Fibroblast of gingiva (primary cell): ENCODE measurements at places on chromosomes 13 and 19.

DNA sequence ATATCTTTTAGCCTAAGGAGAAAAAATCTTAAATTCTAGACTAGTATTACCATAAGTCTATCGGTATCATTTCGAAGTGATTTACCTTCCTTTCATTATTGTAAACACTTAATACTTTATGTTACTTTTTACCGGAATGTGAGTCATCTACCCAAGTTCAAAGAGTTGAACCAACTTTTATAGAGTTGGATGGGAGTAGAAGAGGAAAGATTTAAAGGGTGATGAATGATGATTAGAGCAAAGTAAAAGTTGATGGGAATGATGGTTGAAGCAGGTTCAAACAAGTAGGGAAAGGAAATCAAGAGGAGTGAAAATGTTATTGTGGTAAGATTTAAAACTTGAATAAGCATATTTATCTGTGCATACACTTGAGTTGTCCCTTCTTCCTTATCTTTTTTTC lies 11.3 kb upstream of the LPAR6 start:
- DNase-seq: no peak

GRCh38 chr13:29924482-29925350 lies 74.3 kb upstream of the UBL3 start:
- DNase-seq: peak; percentile 28

DNA sequence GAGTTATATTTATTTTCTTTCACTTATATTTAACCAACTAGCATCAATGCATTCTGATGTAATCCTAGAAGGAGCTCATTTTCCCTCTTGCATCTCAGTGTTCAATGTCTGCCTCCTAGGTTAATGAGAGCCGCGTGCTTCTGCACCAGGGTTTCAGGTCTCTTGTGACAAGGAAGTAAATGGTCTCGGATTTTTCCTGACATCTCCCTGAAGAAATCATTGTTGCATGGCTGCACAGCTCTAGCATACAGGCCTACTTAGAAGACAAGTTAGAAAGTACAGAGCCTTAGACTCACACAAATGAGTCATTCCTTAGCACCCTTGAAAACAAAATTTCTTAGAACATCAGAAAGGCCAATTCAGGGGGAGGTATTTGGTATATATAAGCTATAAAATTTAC lies 57.2 kb upstream of the KLF12 start:
- no peak for DNase-seq

GRCh38 chr13:101267656-101268055 lies 148.7 kb downstream of the NALCN start:
- DNase-seq: no peak

DNA sequence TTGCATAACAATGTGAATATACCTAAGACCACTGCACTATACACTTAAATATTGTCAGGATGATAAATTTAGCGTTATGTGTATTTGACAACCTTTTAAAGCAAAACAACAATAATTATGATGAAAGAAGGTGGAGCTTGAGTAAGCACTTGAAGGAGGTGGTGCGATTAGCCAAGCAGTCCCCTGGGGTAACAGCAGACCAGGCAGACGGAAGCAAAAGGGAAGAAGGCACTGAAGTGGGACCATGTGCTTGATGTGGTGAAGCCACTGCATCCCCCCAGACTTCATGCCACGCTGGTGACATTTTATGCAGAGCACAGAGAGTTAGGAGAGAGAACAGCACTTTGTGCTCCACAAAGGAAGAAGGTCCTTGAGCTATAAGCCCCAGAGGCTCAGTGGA lies 58.3 kb upstream of the ZNF507 start:
- no peak for DNase-seq

GRCh38 chr13:25684491-25684890 lies 312.7 kb downstream of the ATP8A2 start:
- DNase-seq: no peak

DNA sequence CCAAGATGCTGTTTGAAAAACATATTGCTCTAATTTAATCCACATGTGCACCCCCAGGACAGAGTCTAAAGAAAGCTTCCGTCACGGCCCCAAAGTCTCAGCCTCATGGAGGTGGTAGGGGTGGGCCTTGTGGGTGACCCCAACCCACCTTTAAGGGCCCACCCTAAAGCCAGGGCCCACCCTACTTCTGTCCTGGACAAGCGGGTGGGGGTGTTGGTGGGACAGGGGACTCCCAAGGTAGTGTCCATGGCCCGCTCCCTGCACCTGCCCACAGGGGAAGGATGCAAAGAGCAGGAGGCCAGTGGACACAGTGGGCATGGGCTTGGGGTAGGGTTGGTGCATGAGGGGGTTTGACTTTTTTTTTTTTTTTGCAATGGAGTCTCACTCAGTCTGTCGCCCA lies 66.8 kb downstream of the KCTD15 start:
- no peak for DNase-seq

DNA sequence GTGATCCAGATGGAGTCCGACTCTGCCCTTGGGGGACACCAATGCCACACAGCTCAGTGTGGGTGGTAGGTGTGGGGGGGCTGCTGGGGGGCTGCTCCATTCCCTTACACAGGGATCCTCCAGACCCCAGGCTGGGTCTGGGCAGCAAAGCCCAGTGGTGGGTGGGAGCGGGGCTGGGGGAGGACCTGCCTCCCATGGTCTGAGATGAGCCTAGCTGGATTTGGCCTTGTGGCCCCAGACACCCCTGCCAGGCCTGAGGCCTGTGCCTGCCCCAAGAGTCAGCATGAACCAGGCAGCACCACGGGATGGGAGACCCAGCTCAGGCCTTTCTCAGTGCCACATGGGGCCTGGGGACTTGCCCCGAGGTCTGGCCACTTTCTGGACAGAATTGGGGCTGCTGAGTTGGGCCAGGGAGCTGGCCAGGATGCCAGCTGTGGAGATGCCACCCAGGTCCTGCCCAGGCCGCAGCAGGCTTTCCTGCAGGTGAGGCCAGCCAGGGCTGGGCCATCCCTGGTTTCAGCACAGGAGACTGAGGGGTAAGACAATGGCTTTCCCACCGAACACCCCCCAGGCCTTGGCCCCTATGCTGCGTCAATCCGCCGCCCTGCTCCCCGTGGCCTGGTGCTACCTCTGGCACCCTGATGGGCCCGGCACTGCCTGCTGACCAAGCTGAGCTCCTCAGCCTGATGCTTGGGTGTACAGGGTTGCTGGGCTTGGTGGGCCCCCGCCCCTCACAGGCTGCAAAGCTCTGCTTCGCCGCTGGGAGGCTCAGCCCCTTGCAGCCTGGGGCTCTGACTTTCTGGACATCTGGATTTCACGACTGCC lies 24.2 kb downstream of the CEBPG start:
- no peak for DNase-seq

DNA sequence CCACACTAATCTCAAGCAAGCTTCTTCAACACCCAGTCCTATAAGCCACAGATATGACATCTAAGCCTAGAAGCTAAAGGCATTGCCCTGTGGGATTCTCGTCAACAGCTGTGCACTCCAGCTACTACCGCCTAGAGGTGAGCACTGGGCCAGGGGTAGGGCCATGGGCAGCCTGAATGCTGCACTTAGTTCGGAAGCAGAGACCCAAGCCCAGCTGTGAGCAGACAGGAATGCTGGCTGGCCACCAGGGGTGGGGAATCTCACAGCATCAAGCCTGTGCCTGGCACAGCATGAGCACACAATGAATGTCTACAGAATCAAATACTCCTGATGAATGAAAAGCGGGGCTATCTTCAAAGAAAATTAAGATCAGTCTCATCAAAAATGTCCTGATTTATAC lies 167.5 kb upstream of the UBL3 start:
- no peak for DNase-seq

- no peak for DNase-seq
Observed at GRCh38 chr13:72960541-72960940, 98.3 kb upstream of the KLF5 start.

- no peak for DNase-seq
Observed at GRCh38 chr19:24072720-24073119, 14.3 kb upstream of the ZNF254 start.

DNA sequence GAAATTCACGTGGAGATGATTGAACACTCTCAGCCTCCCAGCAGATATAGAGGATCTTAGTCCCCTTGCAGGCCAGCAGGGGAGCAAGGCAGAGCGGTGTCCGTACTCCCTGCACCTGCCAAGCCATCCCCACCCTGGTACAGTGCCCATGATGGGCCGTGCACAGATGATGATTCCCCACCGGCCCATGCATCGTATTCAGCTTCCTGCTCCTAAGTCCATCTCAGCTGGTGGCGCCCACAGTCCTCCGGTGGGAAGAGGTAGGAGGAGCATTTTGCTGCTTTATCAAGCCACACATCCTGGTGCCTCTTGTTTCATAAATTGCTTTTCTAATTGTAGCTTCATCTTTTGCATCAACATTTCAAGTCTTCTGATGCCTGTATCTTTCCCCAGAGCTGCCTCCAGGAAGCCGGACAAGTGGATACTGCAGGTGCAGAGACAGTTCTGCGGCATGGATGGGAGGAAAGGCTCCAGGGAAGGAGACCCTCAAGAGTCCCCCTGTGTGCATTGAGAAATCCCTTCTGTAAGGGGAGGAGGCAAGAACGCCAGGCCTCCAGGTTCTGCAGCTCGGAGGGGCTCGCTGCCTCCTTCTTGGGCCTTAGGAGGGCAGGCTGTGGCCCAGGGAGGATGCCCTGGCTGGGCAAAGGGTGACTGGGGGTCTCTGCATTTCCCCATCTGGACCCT lies 55.3 kb downstream of the F2RL3 start:
- no peak for DNase-seq

DNA sequence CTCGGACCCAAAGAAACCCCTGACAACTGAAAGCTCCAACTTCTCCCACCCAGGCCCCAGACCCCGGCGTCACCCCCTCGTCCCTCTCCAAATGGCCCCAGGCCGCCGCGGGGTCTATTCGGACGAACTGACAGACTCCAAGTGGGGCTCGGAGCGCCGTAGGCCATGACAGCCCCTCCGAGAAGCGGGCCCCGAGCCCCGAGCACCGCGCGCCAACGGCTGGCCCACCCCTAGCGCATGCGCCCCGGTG lies 360 bp downstream of the DDX39A start:
- DNase-seq: no peak

DNA sequence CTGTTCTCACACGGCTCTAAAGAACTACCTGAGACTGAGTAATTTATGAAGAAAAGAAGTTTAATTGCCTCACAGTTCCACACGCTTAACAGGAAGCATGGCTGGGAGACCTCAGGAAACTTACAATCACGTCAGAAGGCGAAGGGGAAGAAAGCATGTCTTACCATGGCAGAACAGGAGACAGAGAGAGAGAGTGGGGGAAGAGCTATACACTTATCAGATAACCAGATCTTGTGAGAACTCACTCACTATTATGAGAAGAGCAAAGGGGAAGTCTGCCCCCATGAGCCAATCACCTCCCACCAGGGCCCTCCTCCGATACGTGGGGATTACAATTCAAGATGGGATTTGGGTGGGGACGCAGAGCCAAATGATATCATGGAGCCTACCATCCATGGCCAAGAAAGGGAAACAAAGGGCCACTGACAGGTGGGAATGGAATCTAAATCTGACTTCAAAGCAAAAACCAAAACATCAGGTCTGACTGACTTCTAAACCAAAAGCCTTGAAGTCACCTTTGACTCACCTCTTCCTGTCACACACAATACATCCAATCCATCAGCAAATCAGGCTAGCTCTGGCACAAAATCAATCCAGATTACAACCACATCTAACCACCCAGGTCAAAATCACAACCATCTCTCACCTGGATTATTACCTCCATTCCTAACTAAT lies 189.7 kb downstream of the ENOX1 start:
- no peak for DNase-seq

DNA sequence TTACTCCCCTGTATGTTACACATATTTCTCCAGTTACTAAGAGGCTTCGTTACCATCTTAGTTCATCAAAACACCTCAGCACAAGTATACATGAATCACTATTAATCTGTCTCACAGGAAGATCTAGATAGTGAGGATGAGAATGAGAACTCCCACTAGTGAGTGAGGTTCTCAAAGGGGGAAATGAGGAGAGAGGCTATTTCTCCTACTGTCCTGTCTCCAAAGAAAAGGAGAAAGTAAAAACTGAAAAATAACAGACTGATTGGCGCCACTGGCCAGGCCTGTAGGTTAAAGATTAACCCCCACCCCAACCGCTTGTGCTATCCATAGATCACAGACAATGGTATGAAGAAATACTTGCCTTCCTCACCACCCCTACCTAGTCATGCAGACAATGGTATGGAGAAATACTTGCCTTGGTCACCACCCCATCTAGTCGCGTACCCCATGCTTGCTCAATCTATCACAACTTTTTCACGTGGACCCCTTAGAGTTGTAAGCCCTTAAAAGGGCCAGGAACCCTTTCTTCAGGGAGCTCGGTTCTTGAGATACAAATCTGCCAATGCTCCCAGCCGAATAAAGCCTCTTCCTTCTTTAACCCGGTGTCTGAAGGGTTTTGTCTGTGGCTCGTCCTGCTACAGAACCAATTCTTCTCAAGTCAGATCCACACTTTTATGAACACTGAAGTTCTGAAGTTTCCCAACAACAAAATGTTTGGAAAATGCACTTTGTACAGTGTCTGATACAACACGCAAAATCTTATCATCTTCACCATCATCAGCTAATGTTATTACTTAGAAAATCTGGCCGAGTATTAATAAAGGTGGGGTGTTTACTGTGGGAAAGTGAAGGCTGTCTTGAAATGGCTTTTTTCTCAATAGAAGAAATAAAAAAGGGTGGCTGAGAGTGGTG lies 598.1 kb downstream of the UQCRFS1 start:
- no peak for DNase-seq

GRCh38 chr13:25778808-25779305 lies 273.0 kb downstream of the SHISA2 start:
- DNase-seq: no peak

DNA sequence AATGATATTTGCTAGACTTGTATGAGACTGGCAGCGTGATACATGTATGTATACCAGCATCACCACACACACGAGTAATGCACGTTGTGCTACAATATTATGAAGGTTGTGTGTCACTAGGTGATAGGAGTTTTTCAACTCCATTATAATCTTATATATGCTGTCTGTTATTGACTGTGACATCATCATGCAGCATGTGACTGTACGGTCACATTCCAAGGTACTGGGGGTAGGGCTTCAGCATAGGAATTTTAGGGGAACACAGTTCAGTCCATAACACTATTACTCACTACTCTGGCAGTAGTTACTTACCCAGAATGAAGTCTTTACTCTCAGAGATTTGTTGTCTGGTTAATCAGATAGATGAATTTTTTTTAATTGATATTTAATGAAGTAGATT lies 91.1 kb downstream of the CDK8 start:
- no peak for DNase-seq

DNA sequence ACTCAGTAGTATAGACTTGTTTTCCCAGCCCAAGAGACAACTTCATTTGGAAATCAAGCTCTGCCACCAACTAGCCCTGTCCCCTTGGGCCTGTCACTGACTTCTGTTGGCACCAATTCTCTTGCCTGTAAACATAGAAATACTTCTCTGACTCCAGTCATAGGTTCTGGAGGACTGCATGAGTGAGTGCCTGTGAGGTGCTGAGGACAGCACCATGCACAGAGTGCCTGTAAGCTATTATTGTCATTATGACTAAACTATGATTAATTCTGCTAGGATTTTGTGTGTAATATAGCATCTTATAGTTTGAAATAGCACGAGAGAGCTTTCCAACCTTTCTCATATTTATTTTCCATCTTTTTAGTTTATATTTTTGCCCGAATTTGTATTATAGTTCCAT lies 247.9 kb downstream of the MYO16 start:
- DNase-seq: no peak
